Sigmoid colon (tissue), 7 donors: ENCODE measurements at places on chromosomes 1 and 21. TPM values are rescaled to one million over a fixed set of nuclear protein-coding genes. Genes with fewer than 3 reads are reported as not detected.

DNA sequence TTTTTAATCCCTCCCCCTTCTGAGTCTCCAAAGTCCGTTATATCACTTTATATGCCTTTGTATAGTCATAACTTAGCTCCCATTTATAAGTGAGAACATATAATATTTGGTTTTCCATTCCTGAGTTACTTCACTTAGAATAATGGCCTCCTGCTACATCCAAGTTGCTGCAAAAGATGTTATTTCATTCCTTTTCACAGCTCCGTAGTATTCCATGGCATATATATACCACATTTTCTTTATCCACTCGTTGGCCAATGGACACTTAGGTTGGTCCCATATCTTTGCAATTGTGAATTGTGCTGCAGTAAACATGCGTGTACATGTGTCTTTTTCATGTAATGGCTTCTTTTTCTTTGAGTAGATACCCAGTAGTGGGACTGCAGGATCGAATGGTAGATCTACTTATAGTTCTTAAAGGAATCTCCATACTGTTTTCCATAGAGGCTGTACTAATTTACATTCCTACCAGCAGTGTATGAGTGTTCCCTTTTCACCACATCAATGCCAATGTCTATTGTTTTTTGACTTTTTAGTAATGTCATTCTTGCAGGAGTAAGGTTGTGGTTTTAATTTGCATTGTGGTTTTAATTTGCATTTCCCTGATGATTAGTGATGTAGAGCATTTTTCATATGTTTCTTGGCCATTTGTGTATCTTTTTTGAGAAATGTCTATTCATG, 12.3 kb downstream of the MAN1C1 start:
- no peak overlapping the region for H3K27ac ChIP-seq
- H3K36me3 ChIP-seq = no peaks in the 10 kb centered on the region

GRCh38 chr1:89686520-89686919, 53.6 kb downstream of the LRRC8C start:
- H3K4me1 ChIP-seq = peaks cover under 1% of the 10 kb centered on the region
- no peak for DNase-seq
- H3K27me3 ChIP-seq = no peaks in the 10 kb centered on the region

DNA sequence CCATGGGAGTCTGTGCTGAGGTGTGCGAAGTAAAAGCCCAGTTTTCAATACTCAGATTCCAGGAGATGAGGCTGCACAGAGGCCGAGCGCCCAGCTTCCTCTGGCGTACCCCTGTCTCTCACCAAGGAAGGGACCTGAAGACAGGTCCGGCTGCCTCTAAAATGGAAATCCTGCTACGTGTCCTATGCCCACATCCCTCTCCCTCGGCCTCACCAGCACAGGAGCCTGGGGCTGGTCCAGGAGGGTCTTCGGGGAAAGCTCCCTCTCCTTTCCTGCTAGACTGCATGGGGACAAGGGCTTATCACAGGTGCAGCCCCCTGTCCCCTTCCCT, 392 bp downstream of the MRPL55 start:
- H3K4me3 ChIP-seq = peak overlapping the region; percentile 72
- H3K4me1 ChIP-seq = no peaks in the 10 kb centered on the region
- no peak for DNase-seq
- H3K36me3 ChIP-seq = no peaks in the 10 kb centered on the region

- no peak overlapping the region for H3K27ac ChIP-seq
- no peaks in the 10 kb centered on the region for H3K27me3 ChIP-seq
- H3K4me3 ChIP-seq = no peak overlapping the region
- H3K4me1 ChIP-seq = no peaks in the 10 kb centered on the region
- DNase-seq = no peak
- no peaks in the 10 kb centered on the region for H3K36me3 ChIP-seq
Observed at GRCh38 chr1:39617488-39618049, 21.9 kb downstream of the HEYL start.

DNA sequence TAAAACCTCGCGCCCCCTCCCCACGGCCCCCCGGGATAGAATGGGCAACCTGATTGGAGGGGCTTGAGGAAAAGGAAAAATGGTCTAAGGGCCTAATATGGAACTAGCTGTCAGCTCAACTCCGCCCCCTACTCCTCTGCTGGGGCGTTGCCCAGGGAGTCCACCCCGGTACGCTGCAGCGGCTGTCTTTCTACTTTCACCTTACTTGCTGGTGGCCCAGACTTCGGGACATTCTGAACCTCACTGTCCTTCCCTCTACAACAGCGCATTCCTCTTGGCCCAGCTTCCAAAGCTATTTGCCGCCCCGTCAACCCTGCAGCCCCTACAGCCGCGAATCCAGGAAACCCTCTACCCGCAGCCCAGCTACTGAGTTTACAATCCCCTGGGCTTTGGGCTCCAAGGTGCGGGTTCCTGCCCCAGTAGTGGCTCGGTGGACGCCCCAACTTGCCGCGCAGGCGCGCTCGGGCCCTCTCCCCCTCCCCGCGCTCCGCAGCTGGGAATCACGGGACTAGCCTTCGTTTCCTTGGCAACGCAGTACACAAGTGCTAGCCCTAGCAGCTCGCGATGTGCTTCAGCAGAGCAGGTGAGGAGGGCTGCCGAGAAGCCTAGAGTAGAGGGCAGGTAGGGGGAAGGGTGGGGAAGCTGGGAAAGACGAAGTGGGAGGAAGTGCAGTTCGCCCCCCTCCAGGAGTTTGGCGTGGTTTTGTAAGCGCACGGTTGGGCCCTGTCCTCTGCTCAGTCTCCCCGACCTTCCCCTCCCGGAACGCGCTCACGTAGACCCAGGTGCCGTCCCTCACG, 55.6 kb downstream of the CHIA start:
- H3K4me1 ChIP-seq = no peaks in the 10 kb centered on the region
- no peaks in the 10 kb centered on the region for H3K36me3 ChIP-seq
- no peaks in the 10 kb centered on the region for H3K27me3 ChIP-seq
- H3K27ac ChIP-seq = peak overlapping the region; percentile 78

DNA sequence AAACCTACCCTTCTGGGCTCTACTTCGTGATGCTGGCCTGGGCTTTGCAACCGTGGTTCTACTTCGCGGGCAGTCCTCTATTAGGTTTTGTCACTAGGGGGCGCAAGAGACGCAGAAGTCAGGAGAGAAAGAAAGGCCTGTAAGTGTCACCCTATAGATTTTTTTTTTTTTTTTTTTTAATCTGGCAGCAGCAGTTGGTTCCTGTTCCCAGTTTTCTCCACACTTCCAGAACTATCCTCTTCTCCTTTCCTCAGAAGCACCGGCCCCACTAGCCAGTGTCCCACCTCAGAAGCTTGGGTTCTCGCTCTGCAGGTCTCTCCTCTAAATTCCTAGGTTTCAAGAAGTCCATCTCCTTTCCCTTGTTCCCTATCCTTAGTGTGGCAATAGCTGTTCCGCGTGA, 9.1 kb upstream of the LCE2D start:
- H3K4me1 ChIP-seq = no peaks in the 10 kb centered on the region
- no peak overlapping the region for H3K27ac ChIP-seq
- H3K27me3 ChIP-seq = no peaks in the 10 kb centered on the region
- no peak for DNase-seq

GRCh38 chr21:42505090-42505726, 8.4 kb upstream of the SLC37A1 start:
- no peaks in the 10 kb centered on the region for H3K36me3 ChIP-seq
- no peak for DNase-seq
- no peaks in the 10 kb centered on the region for H3K4me1 ChIP-seq
- no peak overlapping the region for H3K4me3 ChIP-seq
- H3K27me3 ChIP-seq = no peaks in the 10 kb centered on the region
- no peak overlapping the region for H3K27ac ChIP-seq

GRCh38 chr21:29477941-29478340, 179.2 kb downstream of the BACH1 start:
- H3K27ac ChIP-seq = no peak overlapping the region
- H3K4me1 ChIP-seq = no peaks in the 10 kb centered on the region
- DNase-seq = no peak
- no peaks in the 10 kb centered on the region for H3K36me3 ChIP-seq
- no peak overlapping the region for H3K4me3 ChIP-seq
- no peaks in the 10 kb centered on the region for H3K27me3 ChIP-seq

The SOAT1 gene
- 13.2 TPM for total RNA-seq
